ENCODE measurements at places on chromosomes 3 and 15.

- DNase-seq: no peak
Measured at GRCh38 chr15:41819455-41820050, 8.3 kb upstream of the JMJD7 start.

DNA sequence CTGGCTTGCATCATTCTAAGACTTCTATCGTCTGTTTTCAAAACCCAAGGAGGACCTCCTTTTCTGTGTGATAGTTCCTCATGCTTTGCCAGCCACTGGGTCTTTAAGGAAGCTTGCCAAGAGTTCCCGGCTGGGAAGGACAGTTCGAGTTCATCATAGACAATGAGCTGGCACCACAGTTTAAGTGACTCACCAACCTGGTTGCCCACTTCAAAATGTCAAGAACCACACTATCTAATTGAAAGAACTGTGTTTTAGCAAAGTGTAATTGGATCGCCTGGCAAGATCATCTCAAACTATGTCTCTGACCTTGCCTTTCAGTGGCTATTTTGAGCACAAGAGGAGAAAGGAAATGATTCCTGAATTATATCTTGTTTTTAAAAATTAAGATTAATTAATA lies 27.9 kb downstream of the SOX2 start:
- DNase-seq: no peak

DNA sequence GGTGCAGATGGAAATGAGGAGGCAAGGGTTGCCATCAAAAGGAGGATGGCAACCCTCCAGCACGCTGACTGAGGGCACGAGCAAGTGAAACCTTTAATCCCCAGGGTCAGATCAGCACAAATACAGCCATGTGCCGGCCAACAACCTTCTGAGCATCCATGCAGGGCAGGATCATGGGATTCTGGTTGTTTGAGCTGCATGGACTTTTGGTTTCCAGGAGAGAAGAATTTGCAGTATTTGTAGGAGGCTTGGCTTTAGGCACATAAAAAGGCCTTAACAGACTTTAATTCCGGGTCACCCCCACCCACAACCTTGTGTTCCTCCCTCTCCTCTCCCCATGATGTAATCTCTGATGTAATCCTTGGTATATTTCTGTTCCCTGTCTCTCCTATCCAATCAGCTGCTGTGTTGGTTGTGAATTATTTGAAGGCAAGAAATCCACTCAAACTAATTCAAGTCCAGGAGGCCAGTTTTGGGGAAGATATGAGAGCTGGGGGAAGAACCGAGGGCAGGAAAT lies 254.3 kb downstream of the SHQ1 start:
- no peak for DNase-seq

GRCh38 chr3:140845882-140846281 lies 95.8 kb upstream of the SLC25A36 start:
- no peak for DNase-seq

DNA sequence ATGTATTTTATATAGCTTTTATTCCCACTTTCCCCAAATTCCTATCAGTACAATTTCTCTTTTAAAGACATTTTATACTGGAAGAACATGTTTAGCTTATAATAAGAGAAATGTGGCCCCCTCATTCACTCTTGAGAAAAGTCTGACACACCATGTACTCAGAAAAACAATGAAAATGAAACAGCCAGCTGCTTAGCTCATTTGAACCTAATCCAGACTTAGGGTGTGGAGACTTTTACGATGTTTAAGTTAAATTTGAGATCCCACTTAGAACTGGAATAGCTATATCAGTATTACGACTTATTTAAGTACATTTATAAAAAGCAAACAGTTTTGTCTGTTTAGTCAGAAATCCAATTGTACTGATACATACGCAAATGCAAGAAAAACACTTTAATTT lies 252.3 kb upstream of the ARRDC4 start:
- no peak for DNase-seq

GRCh38 chr15:94844538-94845389 lies 613.4 kb downstream of the MCTP2 start:
- no peak for DNase-seq

DNA sequence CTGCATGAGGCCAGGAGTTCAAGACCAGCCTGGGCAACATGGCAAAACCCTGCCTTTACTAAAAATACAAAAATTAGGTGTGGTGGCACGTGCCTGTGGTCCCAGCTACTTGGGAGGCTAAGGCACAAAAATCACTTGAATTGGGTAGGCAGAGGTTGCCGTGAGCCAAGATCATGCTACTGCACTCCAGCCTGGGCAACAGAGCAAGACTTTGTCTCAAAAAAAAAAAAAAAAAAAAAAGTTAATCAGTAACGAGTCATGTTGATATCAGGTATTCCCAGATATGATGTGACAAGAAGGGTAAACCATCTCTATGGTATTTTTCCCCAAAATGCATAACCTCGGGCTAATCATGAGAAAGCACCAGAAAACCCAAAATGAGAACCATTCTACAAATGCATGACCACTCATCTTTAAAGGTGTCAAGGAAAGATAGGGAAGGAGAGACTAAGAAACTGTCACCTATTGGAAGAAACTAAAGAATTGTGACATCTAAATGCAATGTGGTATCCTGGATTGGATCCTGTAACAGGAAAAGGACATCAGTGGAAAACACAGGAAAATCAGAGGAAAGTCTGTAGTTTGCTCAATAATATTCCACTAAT lies 66.5 kb upstream of the MAP4 start:
- no peak for DNase-seq

DNA sequence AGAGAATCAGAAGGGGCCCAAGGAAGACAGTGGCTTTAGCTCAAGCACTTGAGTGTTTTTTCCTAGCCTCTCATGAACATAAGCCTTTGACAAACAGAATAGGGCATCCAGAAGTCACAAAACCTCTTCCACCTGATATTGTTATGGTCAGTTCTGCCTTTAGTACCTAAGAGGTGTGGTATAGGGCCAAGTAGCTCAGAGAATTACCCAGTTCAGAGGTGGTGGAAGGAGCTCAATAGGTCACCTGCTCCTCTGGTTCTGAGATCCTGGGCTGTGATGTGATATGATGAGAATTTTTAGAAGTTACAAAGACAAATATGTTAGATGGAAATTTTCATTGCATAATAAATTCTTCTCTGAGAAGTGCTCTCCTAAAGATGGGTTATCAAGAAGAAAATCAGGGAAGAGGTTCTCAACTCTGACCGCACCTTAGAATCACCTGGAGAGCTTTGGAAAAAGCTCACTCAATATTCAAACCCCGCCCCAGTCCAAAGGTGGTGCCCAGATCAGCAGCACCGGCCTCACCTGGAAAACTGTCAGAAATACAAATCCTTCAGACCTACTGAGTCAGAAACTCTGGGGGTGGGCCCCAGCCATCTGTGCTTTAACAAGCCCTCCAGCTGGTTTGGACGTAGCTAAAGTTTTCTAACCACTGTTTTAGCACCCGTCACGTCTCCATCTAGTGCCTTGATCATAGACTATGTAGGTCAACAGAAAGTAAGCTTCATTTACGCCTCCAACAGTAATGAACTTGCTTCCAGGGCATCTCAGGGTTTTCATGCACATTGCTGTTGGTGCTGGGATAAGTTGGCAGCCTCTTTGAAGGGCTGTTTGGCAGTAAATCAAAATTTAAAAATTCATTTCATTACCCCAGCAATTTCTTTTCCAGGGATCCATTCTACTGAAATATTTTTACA lies 101.3 kb downstream of the MYH15 start:
- no peak for DNase-seq

- DNase-seq: no peak
Measured at GRCh38 chr3:13879946-13880810, at the start of gene WNT7A. Gene WNT7A (minus strand): TSS chr3:13880071. CDS start chr3:13879816, 255 bp downstream.
